ENCODE measurements at places on chromosomes 16 and 17.

GRCh38 chr17:32912218-32912897 is 15.6 kb upstream of the TMEM98 start:
- no peak for DNase-seq

- DNase-seq = no peak
These were observed 839.7 kb downstream of the CDH11 start for GRCh38 chr16:64282181-64282580.

- no peak for DNase-seq
These were observed 443.8 kb downstream of the CDH13 start for GRCh38 chr16:83070416-83071209.

DNA sequence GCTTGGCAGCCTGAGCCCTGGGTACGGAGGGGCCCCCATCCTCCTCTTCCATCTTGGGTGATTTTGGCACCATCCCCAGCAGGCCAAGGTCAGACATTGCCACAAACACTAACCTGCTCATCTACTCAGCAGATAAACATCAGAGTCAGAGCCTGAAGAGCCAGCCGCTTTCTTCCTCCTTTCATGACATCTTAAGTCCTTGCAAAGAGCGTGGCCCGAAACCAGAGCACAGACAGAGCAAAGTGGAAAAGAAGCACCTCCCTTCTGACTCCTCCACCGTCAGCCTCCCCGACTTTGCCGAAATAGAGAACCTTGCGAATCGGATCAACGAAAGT is 60.4 kb upstream of the RPH3AL start:
- no peak for DNase-seq

DNA sequence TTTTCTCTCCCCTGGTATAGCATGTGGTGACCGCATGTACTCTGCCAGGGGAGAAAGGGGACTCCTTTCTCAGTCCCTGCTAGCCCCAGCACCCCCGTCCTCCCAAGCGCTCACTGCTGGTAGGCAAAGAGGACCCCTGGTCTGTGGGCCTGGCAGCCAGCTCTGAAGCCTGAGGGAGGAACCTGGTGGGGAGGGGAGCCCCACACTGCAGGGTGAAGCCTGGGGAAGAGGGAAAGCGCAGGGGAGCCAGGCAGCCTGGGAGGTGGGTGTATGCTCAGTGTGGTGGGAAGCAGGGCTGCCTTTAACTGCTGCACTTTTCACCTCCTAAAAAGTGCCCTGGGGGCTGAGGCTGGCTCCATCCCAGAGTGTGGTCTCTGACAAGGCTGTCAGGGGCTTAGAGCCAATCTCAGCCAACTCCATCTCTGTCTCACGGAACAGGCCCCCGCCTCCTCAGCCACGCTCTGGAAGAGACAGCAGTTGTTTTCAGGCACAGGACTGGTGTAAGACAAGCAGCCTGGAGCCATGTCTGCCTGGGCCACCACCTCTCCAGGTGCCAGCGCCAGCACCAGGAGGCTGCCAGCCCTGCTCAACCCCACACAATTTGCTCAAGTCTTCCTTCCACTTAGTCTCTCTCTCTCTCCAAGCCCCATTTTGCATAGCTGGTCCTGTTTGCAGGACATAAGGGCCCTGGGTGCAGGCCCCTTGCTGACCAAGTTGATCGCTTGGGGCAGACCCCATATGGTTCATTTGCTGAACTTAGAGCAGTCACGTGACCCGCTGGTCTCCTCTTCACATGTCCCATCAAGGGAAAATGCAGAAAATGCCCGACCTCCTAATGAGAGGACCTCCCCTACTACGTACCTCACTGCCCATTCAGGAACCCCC is 14.7 kb upstream of the TBX2 start:
- no peak for DNase-seq

- DNase-seq = no peak
These were observed 201.6 kb upstream of the SOX9 start for GRCh38 chr17:71919186-71919585.

- DNase-seq = no peak
These were observed 171.2 kb downstream of the ZNF423 start for GRCh38 chr16:49684696-49685095.

DNA sequence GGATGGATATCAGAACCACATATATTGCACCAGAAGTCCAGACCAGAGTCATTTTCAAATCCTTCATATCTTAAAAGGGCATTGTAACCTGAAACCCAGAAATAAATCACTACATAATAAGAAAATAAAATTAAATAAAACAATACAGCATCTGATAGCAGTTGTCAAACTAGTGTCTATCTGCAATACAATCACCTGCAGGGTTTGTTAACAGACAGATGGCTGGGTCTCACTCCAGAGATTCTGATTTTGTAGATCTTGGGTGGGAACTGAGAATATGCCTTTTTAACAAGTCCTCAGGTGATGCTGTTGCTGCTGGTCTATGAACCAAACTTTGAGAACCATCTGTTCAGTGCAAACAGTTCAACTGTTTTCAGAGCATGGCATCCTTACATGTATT is 37.6 kb downstream of the NME2 start:
- DNase-seq = no peak

GRCh38 chr17:22131740-22132139 is 439.4 kb downstream of the KCNJ18 start:
- DNase-seq = no peak

DNA sequence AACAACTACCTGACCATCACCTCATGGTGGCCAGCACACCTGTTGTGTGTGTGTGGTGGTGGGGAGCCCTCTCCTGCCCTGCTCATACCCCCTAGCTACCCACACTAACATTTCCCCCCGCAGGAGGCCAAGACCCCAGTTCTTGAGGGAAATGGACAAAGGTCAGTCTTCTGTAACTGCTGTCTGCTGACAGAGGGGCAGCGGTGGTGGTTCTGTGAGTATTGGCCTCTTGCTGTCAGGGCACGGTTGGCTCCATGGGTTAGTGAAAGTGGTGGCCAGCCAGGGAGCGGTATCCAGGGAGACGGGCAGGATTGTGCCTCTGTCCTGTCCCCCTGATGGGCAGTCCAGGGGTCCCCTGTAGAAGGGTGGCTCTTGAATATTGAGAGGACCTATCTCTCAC is 26.2 kb downstream of the ZNF778 start:
- no peak for DNase-seq

DNA sequence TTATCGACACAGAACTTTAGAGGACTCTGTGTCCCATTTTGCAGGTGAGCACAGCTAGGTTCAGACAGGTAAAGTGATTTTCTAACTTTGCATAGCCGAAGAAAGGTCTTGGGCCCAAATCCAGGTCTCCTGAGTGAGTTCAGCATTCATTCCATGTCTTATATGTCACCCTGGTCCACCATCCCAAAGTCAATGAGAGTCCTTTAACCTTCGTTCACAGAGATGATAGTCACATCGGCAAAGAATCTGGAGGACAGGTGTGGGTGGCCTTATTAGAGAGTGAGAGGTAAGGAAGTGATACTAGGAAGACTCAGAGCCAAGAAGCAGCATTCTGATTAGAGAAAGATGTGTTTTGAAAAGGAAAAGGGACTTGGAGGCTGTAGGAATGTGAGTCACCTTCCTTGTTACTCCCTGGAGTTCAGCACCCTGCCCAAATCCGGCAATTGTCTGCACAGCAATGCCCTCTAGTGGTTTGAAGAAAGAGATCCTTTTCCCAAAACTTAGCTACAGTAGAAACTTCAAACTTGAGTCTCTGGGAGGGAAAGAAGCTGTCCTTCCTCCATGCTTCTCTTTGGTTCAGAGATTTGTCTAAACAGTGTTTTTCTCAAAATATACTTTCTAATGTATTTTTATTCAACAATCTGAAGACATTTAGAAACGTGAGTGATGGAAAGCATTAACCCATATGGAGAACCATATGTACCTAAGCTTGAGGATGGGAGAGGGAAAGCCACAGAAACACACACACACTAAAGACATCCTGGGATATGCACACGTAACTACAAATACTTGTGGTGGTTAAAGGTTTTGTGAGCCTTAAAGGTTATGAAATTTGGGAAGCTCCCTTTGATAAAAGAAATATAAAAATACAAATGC is 96.4 kb upstream of the SHISA6 start:
- DNase-seq = no peak

- DNase-seq = no peak
These were observed 1.1 kb upstream of the PHF23 start for GRCh38 chr17:7240375-7240774.

DNA sequence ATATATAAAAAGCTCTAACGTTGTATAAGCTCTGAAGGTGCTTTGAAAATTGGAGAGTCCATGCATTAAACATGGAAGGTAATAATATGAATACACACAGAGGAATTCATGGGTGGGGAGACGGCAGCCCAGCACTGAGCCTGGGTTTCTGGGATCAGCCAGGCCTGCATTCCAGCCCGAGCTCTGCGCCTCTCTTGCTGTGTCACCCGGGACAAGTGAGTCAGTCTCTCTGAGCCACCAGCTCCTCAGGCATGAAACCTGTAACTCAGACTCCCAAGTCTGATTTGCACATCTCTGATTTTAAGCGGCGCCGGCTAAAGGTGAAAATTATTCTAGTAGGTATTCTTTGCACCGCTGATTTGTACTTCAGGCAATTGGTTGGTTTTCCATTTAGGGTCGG is 238.8 kb downstream of the MRTFB start:
- no peak for DNase-seq

DNA sequence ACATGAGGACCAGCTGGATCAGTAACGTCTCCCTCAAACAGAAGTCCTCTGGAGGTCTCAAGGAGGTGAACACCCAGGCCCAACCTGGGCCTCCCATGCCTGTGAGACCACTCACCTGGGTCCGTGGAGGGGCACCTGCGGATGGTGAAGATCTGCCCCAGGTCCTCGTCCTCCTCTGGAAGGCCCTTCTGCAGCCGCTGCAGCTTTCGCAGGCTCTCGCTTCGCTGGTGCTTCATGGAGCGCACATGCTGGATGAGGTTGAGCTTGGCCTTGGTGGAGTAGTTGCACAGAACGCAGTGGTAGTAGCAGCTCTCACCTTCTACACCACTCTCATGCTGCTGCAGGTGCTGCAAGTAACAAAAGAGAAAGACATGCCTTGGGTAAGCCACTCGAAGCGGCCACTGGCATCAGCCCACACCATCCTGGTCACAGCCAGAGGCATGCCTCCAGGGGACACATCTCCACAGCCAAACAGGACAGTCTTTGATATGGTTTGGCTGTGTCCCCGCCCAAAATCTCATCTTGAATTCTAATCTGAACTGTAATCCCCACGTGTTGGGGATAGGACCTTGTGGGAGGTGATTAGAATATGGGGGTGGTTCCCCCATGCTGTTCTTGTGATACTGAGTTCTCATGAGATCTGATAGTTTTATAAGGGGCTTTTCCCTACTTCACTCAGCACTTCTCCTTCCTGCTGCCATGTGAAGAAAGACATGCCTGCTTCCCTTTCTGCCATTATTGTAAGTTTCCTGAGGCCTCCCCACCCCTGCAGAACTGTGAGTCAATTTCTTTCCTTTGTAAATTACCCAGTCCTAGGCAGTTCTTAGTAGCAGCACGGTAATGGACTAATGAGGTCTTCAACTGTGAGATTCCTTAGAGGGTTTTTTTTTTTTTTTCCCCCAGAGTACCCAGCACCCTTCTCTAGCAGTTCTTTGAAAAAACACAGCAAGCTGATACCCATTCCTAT is 158.0 kb downstream of the ZFHX3 start:
- DNase-seq = no peak

- no peak for DNase-seq
These were observed 14.9 kb downstream of the PDIA2 start for GRCh38 chr16:297832-298231.

DNA sequence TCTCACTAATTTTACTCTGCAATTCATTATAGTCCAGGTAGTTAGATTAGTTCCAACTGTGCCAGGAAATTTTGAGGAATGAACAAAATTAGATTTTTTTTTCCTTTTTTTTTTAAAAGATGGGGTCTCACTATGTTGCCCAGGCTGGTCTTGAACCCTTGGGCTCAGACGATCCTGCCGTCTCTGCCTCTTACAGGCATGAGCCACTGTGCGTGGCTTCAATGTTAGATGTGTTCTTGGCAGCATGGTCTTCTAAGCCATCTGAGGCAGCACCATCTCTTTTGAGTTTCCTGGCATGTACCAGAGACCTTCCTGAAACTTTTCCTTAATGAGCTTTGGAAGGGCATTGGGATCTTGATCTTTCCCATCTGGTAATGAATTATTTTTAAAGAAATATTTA is 2.6 kb upstream of the AHSP start:
- no peak for DNase-seq

- no peak for DNase-seq
These were observed 44.0 kb upstream of the YPEL2 start for GRCh38 chr17:59287452-59287851.

DNA sequence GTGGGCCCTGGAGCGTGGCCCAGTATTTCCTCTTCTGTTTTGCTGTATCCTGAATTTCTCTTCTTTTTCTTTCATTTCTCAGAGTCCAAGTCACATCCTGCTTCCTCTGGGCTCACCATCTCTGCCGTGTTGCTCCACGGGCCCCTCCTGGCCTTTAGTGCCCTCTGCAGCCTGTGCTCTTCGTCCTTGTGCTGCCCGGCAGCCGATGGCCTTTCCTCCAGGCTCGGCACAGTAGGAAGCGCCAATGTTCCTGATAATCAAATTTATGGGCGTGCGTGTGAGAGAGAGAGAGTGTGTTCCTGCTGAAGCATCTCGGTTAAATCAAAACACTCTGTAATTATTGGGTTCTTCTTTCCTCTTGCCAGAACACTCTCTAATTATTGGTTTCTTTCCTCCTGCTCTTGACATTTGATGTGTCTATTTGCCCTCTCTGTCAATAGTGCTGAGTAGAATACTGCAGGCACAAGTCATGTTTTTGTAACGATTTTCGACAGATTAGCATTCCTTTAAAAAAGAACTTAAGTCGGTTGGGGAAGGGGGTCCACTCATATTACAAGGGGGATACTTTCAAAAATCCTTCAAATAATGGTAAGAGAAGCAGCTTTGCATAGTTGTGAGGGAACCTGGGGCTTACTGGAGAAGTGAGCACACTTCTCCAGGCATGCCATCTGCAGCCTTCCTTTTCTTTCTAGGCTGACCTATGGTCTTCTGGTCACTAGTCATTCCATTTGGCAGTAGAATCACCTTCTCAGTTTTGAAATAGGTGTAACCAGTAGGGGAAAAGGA is 126.6 kb downstream of the RPTOR start:
- DNase-seq = no peak

DNA sequence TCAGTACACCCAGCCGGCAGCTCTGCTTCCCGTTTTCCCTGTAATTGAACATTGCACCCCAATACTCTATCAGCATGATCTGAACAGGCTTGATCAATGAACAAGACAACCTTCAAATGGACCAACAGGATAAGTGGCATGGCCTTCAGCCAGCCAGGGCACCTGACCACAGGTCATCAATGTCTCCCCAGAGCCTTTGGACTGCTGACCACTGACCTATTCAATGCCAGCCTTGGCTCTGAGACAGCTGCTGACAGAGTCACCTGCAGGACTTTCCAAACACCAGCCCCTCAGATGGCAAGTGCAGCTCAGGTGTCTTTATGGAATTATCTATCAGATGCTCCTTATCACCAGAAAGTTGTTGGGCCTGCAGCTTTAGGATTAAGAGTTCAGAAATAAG is 462.9 kb upstream of the ASIC2 start:
- no peak for DNase-seq

Data from T follicular helper cell (primary cell).